Body of pancreas (tissue), 4 donors: ENCODE measurements at places on chromosomes 3 and 15. TPM values are rescaled to one million over a fixed set of nuclear protein-coding genes. Genes with fewer than 3 reads are reported as not detected.

Gene DHX30
- total RNA-seq, result 50.4 TPM

Gene MEX3B
- total RNA-seq, result not detected

Gene P2RY14
- 1.8 TPM for total RNA-seq

Gene SCG5
- 49.4 TPM for total RNA-seq

Gene PLA1A
- total RNA-seq, result 4.4 TPM

Gene TAGLN3
- total RNA-seq, result 0.99 TPM

Gene CEMIP
- total RNA-seq, result not detected

Gene ECE2
- 18.8 TPM for total RNA-seq

Gene CHRM5
- total RNA-seq, result not detected

Gene COMMD2
- total RNA-seq, result 41.2 TPM

Gene ADAMTS9
- 54.7 TPM for total RNA-seq

Gene FRMD4B
- total RNA-seq, result 7.3 TPM

Gene PPM1L
- total RNA-seq, result 7.6 TPM

Gene DNAH12
- 0.52 TPM for total RNA-seq

Gene CMC1
- 2.6 TPM for total RNA-seq

Gene SMCO1
- not detected for total RNA-seq

Gene MORC1
- total RNA-seq, result not detected

Gene TIGIT
- total RNA-seq, result not detected

Gene DCLK3
- not detected for total RNA-seq

Gene SNRPA1
- 29.7 TPM for total RNA-seq

Gene P2RY13
- under 0.01 TPM for total RNA-seq

Gene ZNF774
- total RNA-seq, result 9.6 TPM

Gene PLCD1
- total RNA-seq, result 12.2 TPM

Gene MST1R
- total RNA-seq, result 12.2 TPM

Gene ZMYND10
- 1.3 TPM for total RNA-seq

Gene ADAMTS17
- total RNA-seq, result 26.0 TPM

Gene PEX5L
- 4.2 TPM for total RNA-seq

Gene C3orf49
- total RNA-seq, result not detected

Gene GABRR3
- not detected for total RNA-seq

Gene SAMMSON
- total RNA-seq, result 2.1 TPM

Gene ITIH1
- total RNA-seq, result not detected

Gene GRAMD2A
- total RNA-seq, result not detected

Gene SECISBP2L
- total RNA-seq, result 32.0 TPM

Gene TERC
- total RNA-seq, result 79.1 TPM

Gene TTLL3
- 24.1 TPM for total RNA-seq

Gene ENTPD3
- 12.2 TPM for total RNA-seq

Gene HTR3E
- not detected for total RNA-seq

Gene SPG11
- 40.5 TPM for total RNA-seq

Gene TM4SF1
- 104 TPM for total RNA-seq

Gene HHLA2
- 2.1 TPM for total RNA-seq

Gene PGBD4
- 4.6 TPM for total RNA-seq

Gene CYP1A2
- not detected for total RNA-seq

Gene MTHFS
- total RNA-seq, result 26.5 TPM
